Femur (tissue), 1 donor: ENCODE measurements at places on chromosomes 13 and 19.

GRCh38 chr19:12629215-12629614 is 18.5 kb downstream of the ZNF791 start:
- no peak for DNase-seq

- no peak for DNase-seq
Measured at GRCh38 chr19:19461306-19461670, 54.1 kb downstream of the TSSK6 start.

- no peak for DNase-seq
Measured at GRCh38 chr19:47469363-47469700, 2.4 kb downstream of the SLC8A2 start.

DNA sequence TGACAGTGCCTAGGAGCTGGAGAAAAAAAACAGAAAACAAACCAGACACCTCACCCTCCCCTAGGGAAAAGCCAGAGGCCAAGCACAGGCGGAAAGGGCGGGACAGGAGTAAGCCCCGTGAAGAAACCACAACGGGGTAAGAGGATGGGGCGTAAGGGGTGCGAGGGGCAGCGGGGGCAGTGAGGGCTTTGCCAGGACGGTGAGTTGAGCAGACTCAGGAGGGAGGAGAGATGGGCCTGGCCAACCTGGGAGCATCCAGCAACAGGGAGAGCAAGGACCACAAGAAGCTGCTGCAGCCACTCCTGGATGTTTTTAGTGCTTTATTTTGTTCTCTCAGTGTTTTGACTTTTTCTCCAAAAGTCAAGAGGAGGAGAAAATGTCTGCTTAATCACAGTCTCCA is 114.1 kb upstream of the SOX1 start:
- no peak for DNase-seq

GRCh38 chr13:74066937-74067336 is 67.3 kb downstream of the KLF12 start:
- no peak for DNase-seq

DNA sequence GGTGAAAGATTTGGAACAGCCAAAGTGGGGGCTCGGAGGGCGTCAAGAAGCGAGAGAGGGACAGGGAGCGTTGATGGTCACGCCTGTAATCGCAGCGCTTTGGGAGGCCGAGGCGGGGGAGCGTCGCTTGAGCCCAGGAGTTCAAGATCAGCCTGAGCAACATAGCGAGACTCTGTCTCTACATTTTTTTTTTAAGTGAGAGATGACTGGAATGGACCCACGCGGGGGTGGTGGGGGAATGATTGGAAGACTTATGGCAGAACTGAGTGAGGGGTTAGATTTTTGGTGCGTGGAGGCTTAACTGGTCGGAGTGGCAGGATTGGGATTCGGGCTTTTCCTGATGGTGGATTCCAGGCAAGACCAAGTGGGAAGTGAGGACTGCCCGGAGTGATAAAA is 725 bp downstream of the PSMD8 start:
- no peak for DNase-seq

DNA sequence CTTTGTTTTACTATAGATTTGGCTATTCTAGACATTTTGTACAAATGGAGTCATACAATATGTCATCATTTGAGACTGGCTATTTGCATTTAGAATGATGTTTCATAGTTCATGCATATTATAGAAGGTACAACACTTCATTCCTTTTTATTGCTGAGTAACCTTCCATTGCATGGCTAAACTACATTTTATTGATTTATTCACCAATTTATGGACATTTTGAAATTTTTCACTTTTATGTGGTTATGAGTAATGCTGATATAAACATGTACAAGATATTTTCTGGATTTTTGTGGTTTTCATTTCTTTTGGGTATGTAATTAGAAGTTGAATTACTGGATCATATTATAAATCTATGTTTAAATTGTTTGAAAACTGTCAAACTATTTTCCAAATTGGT is 710.3 kb upstream of the SLITRK5 start:
- DNase-seq, result no peak

DNA sequence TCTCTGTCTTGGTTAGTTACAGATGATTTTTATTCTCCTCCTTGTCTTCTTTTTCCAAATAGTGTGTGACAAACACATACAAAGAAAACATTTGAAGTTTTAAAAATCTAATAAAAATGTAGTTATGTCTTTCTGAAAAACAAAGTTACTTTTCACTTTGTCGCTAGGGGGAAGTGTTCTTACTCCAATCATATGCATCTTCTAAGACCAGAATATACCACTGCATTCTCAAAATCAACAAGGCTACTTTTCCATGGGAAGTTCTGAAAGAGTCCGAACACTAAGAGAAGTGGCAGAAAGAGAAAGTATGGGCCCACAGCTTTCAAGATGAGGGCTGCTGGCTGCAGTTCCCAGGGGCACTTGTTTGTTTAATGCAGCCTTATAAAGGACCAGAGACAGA is 208.9 kb downstream of the DCT start:
- DNase-seq, result no peak

DNA sequence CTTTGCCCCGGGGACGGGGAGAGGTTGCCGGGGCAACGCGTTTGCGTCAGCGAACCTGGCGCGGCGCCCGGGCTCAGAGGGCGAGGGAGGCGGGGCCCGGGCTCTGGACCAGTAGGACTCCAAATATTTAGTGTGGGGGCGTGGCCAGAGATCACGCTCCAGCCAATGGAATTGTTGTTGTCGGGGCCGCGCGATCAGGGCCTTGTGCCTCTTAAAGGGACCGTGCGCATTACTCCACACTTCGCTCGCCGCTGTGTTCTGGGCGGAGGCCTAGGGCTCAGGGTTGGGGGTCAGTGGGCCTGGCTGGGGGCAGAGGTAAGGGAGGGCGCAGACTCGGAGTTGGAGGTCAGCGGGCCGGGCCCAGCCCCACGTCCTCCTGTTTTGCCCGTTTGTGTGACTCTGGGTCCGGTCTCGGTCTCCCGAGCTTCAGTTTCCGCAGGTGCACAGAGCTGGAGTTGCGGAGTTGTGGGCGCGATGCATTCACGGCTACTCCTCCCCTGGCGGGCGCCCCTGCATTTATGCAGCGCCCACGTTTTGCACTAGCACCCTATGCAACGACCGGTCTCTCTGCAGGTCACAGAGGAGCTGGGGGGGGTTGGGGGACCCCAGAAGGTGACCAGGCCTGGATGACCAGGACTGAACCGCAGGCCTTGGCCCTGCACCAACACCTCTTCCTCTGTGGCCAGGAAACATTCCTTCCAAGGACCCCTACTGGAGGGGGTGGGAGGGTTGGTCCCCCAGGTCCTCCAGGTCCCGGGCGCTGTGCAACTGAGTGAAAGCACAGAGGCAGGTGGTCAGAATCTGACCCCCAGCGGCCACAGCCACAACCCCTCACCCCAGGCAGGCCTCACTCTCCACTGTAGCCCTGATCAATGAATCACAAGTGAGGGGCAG is 10.7 kb upstream of the MKNK2 start:
- peak; percentile 99 for DNase-seq

GRCh38 chr13:113369881-113370280 is 6.0 kb upstream of the GRTP1 start:
- no peak for DNase-seq

DNA sequence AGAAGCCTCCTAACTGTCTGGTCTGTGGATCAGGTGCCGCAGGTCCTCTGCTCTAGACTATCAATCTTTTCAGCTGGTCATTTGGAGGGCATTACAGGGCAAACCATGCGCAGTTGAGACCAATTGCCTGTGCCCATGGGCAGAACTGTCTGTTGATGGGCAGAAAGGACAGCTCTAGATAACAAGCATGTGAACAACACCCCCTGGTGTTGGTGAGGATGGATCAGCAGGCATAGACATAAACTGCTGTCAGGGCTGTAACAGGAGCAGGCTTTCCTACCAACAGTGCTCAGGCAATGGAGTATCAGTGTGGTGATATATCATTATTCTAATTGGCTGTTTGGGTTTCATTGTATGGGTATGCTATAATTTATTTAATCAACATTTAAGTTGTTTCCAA is 104.7 kb upstream of the KL start:
- peak; percentile 33 for DNase-seq

GRCh38 chr19:38394488-38394887 is 6.0 kb downstream of the SPRED3 start:
- DNase-seq, result no peak

GRCh38 chr13:61045251-61045650 is 370.4 kb downstream of the PCDH20 start:
- no peak for DNase-seq

GRCh38 chr13:107124730-107125129 is 556.8 kb upstream of the ARGLU1 start:
- no peak for DNase-seq

GRCh38 chr13:30148786-30149185 is 158.6 kb downstream of the KATNAL1 start:
- DNase-seq, result no peak

DNA sequence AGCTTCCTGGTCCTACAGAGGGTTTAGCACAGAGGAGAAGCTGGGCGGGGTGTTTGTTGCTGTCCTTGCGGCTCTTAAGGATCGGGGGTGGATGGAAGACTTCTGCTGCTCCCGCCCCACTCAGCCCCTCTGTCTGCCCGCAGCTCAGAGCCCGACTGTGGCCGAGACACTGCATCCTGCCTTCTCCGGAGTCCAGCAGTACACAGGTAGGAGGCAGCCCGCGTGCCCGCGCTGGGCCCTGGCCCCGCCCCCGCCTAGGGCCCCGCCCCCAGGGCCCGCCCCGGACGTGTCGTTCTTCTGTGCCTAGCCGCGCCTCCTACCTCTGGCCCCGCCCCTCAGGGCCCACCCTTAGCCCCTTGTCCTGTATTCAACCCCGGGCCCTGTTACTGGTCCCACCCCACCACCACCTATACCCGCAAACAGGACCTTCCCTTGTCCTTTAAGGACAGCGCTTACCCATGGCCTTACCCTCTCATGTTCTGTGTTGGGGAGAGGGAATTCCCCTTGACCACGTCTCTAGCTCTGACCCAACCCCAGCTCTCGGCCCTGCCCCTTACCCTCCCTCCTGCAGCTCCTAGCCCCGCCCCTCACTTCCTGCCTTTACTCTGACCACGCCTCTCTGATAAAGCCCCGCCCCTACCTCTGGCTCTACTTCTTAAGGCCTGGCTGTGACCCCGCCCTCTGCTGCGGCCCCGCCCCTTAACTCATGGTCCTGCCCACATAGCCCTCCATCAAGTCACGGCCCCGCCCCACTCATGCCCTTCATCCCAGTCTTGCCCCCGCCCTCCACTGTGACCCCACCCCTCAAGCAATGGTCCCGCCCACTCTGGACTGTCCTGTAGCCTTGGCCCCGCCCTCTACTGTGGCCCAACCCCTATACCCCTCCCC is 60.5 kb downstream of the CELF5 start:
- DNase-seq, result peak; percentile 63

DNA sequence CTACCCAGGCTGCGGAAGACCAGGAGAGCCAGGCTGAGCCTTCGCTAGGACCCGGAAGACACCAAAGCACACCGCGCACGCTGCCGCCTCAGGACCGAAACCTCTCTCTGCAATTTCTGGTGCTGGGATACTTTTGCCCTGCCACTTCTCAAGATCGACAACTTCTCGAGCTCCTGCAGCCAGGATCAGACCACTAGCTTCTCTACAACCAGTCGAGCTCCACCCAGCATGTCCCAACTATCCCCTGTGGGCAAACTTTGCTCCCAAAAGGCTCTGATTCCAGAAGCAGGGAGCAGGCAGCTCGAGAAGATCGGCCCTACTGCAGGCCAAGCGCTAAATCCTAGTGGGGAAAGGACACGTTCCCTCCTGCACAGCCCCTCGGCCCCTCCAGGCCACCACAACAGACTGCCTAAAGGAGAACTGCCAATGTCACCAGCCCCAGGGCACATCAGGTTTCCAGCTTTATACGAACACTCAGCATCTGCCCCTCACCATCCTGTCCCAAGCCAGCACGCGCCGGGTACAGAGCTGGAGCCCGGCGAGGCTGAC is 979 bp downstream of the AKAP8 start:
- peak; percentile 56 for DNase-seq
